Fibroblast of upper back skin (primary cell): ENCODE measurements at places on chromosomes 6 and 20.
A peak's percentile ranks its signal among the peaks of the same experiment; 100 is the strongest.

DNA sequence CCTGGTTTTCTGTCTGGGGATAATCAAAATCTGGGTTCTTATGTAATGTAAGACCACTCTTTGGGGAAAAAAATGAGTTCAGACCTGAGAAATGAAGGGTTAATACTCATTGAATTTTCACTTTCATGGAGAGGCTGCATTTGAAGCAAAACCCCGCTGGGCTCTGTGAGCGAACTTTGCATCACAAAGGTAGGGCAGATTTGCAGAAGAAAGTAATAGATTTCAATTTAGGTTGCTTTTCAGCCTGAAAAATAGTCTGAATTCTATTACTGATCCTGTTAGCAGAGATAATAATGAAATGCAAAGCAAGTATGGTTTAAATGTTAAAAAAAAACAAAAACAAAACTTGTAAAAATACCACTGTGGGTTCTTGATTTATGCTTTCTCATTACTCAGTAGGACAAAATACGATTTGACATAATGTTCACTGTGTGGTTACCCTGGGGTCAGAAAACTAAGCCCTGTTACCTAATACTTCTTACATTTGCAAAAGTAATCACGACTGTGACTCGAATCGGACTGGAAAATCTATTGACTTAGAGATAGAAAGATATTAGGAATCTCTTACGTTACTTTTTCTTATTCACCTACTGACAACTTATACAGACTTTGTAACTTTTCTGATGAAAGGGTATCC is 72.2 kb downstream of the UST start:
- DNase-seq = peak; percentile 36

DNA sequence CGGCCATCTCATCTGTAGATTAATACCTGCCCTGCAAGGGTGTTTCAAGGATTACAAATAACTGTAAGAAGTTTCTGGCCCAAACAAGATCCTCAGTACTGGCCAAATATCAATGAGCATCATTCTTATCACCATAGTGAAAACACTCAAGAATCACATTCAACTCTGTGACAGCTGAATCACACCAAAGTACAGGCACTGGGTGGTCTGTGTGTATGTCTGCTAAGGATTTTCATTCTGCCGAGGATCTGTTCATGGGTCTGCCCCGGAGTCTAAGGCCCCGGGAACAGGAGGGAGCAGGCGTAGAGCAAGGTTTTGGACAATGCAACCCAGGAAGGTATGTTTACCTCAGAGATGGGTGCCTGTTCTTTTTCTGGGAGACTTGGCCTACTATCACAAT is 110.5 kb downstream of the TRERF1 start:
- no peak for DNase-seq

- peak; percentile 37 for DNase-seq
Observed at GRCh38 chr20:38046572-38046971, 13.0 kb downstream of the RPRD1B start.

- DNase-seq = peak; percentile 30
Observed at GRCh38 chr6:138580801-138581200, 81.5 kb upstream of the NHSL1 start.

DNA sequence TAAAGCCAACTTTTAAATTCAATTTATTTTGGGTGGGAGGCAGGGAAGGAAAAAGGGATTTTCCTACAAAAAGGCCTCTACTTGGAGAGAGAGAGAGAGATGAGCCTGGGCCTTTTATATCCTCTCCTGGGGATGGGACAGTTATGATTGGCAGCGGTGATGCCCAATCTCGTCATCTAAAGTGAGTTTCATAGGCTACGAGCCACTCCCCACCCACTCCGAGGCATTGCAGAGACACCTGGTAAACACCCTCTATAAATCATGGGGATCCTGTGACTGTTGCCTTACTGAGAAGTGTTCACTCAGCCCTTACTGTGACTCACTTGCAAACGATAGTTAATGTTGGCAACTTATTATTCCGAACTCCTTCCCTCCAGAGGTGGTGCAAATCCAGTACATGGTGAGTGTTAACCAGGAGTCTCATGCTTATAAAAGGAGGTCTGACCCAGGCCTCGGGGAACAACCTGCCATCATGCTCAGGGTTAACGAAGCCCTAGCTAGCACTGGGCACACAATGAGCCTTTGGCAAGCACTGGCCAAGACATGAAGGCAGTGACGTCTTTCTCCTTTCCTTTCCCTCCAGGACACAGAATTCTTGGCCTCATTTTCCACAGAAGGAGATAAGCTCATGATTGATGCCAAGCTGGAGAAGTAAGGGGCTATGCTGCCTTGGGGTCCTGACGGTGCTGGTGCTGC is 20.5 kb downstream of the BPIFB4 start:
- DNase-seq = no peak

GRCh38 chr20:23658336-23658735 is 20.6 kb upstream of the CST3 start:
- no peak for DNase-seq

GRCh38 chr6:156080371-156080770 is 624.7 kb upstream of the NOX3 start:
- DNase-seq = no peak

- DNase-seq = no peak
Observed at GRCh38 chr6:14100966-14101365, 16.6 kb upstream of the CD83 start.

DNA sequence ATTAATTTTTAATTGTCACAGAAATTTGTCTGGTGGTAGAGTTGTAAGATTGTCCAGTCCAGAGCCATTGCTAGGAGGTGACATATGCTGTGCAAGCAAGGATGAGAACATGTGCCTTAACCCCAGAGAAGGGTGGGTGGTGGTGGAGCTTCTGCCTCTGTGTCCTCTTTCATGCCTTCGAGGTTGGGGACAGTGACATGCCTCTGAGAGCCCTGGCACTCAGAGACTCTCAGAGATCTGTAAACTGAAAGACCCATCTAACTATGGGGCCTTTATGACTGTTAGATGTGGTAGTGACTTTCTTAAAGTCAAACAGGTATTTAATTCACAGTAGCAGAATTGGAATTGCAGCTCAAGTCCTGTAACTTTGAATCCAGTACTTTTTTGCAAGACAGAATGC is 132.4 kb downstream of the JARID2 start:
- no peak for DNase-seq
